ENCODE measurements at places on chromosomes 6 and 20. TPM values are rescaled to one million over a fixed set of nuclear protein-coding genes. Genes with fewer than 3 reads are reported as not detected.

Gene IMPG1
- not detected for total RNA-seq

Gene BMP6
- total RNA-seq: 0.80 TPM

DNA sequence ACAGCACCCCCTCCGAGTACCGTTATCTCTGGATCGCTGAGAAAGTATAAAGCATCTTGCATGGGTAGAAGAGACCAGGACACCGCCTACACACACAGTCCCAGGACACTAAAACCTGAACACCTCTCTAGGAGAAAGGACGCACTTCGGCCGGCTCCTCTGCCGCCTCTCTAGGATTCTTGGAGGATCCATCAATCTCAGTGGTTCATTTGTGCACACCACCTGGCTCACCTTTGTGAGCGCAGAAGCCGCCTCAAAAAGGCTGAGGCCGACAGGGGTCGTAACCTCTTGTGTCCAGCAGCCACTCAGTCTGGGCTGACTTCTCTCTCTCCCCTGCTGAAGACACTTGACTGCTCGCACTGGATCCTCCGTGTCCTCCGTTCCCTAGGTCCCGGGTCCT, 13.5 kb downstream of the ZSCAN23 start:
- DNase-seq: no peak

DNA sequence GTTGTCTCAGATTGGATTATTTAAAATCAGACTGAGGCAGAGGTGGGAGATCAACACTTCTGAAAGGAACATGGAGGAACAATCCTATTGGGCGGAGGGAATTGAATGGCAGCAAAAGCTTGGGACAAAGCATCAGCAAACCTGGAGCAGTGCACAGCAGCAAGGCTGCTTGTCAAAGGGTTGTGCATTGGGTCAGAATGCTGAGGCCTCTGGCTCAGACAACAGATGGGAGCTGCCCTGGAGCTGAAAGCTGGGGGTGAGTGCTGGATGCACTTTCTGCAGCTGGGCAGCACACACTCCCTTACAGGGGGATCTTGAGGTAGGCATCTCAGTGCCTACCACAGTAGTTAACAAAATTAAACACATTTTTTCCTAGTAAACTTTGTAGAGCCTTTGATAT, 634.4 kb upstream of the MMS22L start:
- DNase-seq: no peak

- DNase-seq: no peak
Observed at GRCh38 chr6:166485651-166486535, 100.6 kb downstream of the RAMACL start.

GRCh38 chr6:124858564-124858963, 103.7 kb upstream of the RNF217 start:
- no peak for DNase-seq

DNA sequence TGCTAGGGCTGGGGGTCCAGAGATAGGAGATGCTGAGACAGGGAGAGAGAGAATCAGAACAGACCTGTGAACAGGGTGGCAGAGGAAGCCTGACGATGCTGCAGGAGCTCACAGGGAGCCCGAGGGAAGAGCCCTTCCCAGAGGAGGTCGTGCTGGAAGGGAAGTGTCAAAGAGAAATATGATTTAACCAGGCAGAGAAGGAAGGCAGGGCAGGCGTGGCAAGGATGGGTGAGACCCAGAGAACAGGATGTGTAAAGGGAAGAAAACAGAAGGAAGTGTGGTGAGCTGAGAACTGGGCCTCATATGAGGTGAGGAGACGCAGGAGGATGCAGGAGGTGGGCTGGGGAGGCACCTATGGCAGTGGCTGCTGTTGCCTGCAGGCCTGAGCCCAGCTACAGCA, 105.6 kb downstream of the ZDHHC14 start:
- no peak for DNase-seq
